Esophagus muscularis mucosa (tissue), 4 donors: ENCODE measurements at places on chromosomes 12 and 14. TPM values are rescaled to one million over a fixed set of nuclear protein-coding genes. Genes with fewer than 3 reads are reported as not detected.

DNA sequence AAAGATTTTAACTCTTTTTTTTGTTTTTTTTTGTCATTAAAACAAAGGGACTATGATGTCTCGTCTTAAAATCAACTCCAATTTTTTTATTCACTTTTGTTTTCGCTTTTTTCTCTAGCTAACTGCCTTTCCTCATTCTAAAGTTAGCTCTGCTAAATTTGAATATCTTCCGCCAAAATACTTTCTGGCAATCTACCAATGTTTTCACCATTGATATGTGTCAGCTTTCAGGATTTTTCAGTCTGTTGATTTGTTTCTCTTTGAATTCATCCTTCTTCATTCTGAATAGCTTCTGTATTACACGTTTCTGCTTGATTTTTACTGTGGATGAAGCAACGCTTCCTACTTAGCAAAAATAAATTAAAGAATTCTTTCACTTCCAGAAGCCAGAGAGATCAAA is 38.7 kb upstream of the NOVA1 start:
- H3K4me3 ChIP-seq, result peak overlapping the region; percentile 3
- no peak overlapping the region for H3K27ac ChIP-seq
- DNase-seq, result no peak
- no peaks in the 10 kb centered on the region for H3K27me3 ChIP-seq

The ADAM21 gene
- total RNA-seq, result 0.11 TPM

- H3K27ac ChIP-seq, result no peak overlapping the region
- H3K4me1 ChIP-seq, result no peaks in the 10 kb centered on the region
- no peaks in the 10 kb centered on the region for H3K27me3 ChIP-seq
- DNase-seq, result peak; percentile 80
Measured at GRCh38 chr12:129258781-129259318, 405.6 kb downstream of the GLT1D1 start.

DNA sequence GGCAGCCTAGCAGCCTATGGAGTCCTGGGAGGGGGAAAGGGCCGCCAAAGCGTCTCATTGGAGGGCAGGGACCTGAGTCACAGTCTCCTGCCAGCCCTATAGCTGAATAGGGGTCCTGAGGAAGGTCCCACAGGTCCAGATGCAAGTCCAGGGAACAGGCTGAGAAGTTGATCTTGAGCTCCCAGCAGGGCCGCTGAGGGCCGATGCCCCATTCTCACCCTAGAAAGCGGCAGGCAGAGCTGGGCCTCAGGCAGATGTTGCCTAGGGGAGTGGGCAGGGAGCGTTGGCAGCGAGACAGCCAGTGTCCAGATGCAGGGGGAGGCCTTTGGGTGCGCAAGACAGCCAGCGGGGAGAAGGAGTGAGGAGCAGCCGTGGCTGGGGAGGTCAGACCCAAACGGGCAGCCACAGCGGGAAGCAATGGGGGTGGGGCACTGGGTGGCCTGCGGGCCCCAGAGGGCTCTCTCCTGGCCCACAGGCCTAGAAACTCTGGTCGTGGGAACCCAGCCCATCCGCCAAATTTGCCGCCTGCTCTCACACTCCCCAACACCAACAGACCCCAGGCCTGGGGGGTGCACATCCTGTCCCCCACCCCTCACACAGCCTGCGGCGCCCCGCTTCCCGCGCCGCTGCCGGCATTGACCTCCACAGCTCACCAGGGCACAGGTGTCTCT is 1.1 kb downstream of the HDAC7 start:
- H3K36me3 ChIP-seq, result peaks cover 11% of the 10 kb centered on the region
- no peaks in the 10 kb centered on the region for H3K27me3 ChIP-seq
- peaks cover 81% of the 10 kb centered on the region for H3K4me1 ChIP-seq
- H3K27ac ChIP-seq, result peak overlapping the region; percentile 99

- no peak overlapping the region for H3K4me3 ChIP-seq
- H3K27ac ChIP-seq, result no peak overlapping the region
- H3K4me1 ChIP-seq, result no peaks in the 10 kb centered on the region
- H3K27me3 ChIP-seq, result no peaks in the 10 kb centered on the region
Measured at GRCh38 chr14:65351493-65352194, 60.9 kb upstream of the FUT8 start.

DNA sequence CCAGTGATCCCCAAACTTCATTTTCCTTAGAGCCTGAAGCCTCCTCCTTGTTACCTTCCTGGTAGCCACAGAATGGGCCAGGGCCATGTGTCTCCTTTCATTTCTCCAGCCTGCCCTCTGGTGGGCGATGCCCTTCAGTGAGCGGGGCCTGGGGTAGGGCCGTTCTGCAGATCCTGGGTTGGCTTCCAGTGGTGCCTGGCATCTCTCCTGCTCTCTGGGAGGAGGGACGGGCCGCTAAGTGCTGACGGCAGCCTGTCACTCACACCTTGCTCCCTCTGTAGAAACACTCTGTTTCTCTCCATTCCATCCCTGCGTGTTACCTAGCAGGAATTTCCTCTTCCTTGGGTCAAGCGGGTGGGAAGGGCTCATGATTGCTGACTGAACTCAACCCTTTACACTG is 232.1 kb downstream of the CACNA1C start:
- no peak for DNase-seq
- H3K36me3 ChIP-seq, result no peaks in the 10 kb centered on the region
- peaks cover 76% of the 10 kb centered on the region for H3K4me1 ChIP-seq
- H3K27ac ChIP-seq, result peak overlapping the region; percentile 80

- no peaks in the 10 kb centered on the region for H3K36me3 ChIP-seq
- H3K4me1 ChIP-seq, result peaks cover 22% of the 10 kb centered on the region
- no peak for DNase-seq
- peak overlapping the region; percentile 16 for H3K27ac ChIP-seq
- H3K27me3 ChIP-seq, result peaks cover 22% of the 10 kb centered on the region
- H3K4me3 ChIP-seq, result peak overlapping the region; percentile 55
Measured at GRCh38 chr12:51390891-51391282, 319 bp downstream of the GALNT6 start.

DNA sequence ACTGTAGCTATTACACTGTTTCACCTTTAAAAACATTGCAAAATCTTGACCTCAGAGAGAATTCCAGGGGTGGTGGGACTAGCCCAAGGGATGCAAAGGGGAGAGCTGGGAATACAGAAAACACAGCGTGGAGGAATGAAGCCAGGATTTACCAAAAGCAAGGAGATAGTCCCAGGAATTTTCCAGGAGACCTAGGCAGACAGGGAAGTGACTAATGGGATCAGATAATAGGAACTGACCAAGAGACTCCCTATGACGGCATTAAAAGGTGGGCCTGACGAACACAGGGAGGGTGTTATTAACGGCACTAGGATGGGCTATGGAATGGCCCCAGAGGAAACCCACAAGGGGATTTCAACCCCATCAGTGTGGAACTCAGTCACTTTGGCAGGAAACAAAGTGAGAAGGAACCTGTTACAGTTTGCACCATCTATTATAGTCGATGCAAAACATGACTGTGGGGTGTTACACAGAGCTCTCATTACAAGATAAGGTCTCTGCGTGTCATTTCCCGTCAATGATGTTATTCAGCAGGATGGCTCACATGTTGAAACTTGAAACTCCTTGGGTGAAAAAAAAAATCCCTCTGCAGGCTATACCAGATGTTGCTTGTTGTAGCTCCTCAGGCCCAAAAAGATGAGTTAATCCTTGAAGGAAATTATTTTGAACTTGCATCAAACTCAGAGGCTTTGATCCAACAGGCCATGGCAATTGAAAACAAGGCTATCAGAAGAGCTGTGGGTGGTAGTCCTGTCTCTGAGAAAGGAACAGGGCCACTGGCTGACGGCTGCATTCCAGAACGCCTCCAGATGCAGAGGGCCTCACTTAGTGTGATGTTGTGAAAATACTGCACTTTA is 58.7 kb downstream of the DRAM1 start:
- no peak overlapping the region for H3K4me3 ChIP-seq
- H3K4me1 ChIP-seq, result peaks cover 4% of the 10 kb centered on the region
- no peaks in the 10 kb centered on the region for H3K36me3 ChIP-seq
- no peaks in the 10 kb centered on the region for H3K27me3 ChIP-seq

- H3K4me1 ChIP-seq, result peaks cover 60% of the 10 kb centered on the region
- H3K36me3 ChIP-seq, result peaks cover 16% of the 10 kb centered on the region
- DNase-seq, result peak; percentile 94
- peak overlapping the region; percentile 83 for H3K27ac ChIP-seq
Measured at GRCh38 chr14:59337141-59337611, 128.0 kb downstream of the GPR135 start.

DNA sequence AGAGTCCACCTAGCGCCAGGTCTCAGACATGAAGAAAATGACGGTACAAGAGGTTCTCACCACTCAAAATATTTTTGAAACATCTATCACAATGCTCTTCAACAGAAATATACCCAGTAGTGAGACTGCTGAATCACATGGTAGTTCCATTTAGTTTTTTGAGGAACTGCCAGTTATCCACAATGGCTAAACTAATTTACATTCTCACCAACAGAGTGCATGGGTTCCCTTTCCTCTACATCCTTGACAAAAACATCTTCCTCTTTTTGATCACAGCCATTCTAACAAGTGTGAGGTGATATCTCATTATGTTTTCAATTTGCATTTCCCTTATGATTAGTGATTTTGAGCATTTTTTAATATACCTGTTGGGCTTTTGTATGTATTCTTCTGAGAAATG is 5.7 kb upstream of the GPR65 start:
- no peak overlapping the region for H3K27ac ChIP-seq
- H3K4me3 ChIP-seq, result no peak overlapping the region
- H3K4me1 ChIP-seq, result no peaks in the 10 kb centered on the region
- H3K27me3 ChIP-seq, result no peaks in the 10 kb centered on the region

The OR4E2 gene
- not detected for total RNA-seq

The ACSM4 gene
- total RNA-seq, result not detected

The TDRD9 gene
- total RNA-seq, result 2.0 TPM

GRCh38 chr14:32044454-32044853 is 32.6 kb upstream of the ARHGAP5 start:
- no peak overlapping the region for H3K4me3 ChIP-seq
- no peaks in the 10 kb centered on the region for H3K27me3 ChIP-seq
- no peaks in the 10 kb centered on the region for H3K36me3 ChIP-seq
- H3K27ac ChIP-seq, result no peak overlapping the region
- no peaks in the 10 kb centered on the region for H3K4me1 ChIP-seq
